ENCODE measurements at places on chromosomes 1 and 21.

DNA sequence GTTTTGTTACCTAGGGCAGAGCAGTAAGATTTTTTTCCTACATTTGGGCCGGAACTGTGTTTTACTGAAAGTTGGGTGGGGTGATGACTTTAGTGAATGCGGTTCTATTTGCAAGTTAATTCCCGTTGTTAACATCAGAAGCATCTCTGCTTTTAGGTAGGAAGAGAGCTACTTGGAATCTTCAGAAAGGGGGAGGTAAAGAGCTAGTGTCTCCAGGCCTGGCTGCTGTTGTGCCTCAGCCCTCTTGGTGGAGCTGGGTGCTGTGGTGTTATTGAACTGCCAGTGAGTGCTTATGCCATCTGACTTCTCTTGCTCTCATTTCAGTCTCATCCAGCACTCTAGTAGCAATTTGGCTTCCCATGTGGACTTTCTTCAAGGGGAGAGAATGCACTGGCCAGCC, 3.4 kb downstream of the KDM4A start:
- DNase-seq = no peak

DNA sequence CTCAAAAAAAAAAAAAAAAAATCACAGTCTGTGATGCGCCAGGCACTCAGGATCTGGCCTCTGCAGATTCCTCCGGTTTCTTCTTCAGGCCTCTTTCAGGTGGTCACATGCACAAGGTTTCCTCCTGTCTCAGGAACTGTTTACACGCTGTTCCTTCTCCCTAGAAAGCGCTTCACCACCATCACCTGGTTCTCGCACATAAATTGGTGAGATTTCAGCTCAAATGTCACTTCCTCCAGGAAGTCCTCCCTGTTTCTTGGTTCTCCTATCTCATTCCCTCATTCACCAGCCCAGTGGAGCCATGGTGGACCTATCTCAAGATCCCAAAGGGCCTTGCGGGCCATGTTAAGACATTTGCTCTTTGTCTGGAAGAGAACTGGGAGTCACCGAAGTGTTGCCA, 26.7 kb downstream of the HMGN2 start:
- DNase-seq = no peak

GRCh38 chr1:100051893-100052292, 80.8 kb downstream of the SASS6 start:
- no peak for DNase-seq

DNA sequence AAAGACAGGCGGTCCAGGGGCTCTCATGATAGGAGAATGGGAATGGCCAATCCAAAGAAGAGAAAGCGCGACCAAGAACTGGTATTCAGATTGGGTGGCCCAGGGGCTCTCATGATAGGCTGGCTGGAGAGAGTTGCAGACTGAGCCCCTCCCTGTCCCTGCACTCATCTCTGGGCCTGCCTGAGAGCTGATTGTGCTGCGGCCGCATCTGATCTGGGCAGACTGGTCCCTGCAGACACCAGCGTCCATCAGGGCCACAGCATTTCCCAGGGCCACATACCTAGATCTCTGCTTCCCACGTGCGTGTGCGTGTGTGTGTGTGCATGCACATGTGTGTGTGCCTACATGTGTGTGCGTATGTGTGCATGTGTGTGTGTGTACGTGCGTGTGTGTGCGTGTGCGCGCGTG, 30.4 kb upstream of the MAN1C1 start:
- no peak for DNase-seq

DNA sequence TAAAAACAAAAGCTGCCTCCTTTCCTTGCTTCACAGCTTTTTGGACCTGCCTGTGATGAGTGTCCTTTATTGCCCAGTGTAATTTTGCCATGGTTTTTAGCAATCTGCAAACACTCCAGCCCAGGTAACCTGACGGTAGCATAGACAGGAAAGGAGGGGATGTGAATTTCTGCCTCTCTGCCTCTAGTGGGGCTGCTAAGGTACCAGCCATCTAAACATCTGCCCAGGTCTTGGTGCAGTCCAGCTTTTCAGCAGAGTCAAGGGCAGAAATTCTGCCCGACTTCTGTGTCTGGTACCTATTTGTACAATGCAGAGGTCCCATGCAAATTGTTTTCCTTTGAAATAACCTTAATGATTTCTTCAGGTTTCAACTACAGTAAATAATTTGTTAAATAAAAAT, 371.4 kb downstream of the KIF26B start:
- no peak for DNase-seq

DNA sequence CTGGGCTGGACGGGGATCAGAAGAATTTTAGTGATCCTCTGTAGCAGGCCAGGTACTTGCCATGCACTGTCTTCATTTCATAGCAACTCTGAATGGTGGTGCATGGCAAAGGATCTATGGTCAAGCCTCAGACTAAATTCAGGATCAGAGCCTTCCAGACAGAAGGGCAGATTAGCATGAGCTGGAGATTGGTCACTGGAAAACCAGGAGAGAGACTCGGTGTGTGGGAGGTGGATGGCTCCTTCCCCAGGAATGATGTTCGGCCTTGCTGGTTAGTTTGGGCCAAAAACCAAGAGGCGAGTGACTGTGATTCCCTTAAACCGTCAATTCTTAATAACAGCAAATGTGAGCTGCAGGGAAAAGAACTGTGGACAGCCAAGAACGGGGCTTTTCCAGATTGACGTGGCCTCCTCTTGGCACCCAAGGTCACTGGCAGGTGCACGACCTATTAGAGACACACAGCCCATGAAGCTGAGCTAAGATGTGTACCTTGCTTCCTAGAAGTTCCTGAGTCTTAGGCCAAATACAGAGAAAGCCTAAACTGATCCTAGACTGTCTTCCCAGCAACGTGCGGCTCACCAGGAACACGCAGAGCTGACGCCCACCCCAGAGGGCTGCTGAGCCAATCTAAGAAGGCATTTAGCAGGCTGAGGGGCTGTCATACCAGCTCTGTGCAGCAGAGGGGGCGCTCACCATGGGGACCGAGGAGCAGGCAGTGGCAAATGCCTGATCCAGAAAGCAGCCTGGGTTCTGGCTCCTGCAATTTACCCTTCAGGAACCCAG, 18.5 kb downstream of the ALDH4A1 start:
- no peak for DNase-seq

- no peak for DNase-seq
Observed at GRCh38 chr1:230086151-230086550, 19.1 kb downstream of the GALNT2 start.

- DNase-seq = no peak
Observed at GRCh38 chr1:93000291-93000690, 39.0 kb upstream of the DIPK1A start.

DNA sequence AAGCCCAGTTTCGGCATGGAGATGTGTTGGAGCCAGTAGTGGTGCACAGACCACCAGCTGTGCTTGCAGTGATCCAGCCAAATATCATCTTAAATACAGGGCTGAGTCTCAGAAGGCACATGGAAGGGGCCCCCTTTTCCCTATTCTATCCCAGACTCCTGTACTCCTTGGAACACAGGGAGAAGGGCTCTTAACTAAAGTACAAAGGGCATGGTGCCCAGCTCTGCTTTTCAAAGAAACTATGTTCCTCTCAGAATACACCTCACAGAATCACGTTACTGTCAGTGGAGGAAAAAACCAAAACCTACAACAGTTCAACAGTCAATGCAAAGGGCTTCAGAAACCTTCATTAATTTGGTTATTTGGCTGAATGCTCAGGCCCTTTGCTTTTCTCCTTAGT, 180.6 kb upstream of the C1orf105 start:
- no peak for DNase-seq

GRCh38 chr1:107152395-107152794, 11.6 kb downstream of the NTNG1 start:
- no peak for DNase-seq

GRCh38 chr1:59485949-59486348, 189.1 kb downstream of the FGGY start:
- no peak for DNase-seq

DNA sequence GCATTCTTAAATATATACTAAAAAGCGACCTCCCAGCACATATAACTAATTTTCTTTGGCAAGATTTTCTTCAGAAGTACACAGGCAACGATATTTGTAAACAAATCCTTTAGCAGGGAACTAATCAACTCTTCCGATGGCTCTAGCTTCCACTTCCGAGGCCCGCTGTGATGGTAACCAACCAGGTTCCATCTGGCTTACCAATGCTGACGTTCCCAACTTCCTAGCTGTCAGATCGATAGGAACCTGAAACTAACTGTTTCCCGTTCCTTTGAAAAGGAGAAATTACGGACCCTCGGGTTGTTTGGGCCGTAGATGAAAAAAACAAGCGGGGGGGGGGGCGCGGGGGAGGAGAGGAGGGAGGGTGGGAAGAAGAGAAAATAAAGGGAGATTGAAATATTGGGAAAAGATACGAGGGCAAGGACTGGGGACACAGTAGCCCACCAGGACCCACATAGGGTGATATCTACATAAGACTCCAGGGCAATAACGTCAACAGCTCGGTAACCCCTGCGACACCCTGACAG, 513 bp downstream of the GTF2B start:
- DNase-seq = no peak

GRCh38 chr1:156368157-156368658, 803 bp upstream of the RHBG start:
- no peak for DNase-seq

GRCh38 chr21:37072988-37073416, at the start of the genes PIGP and TTC3:
Gene PIGP (minus strand): TSS chr21:37073071. CDS start chr21:37072515, 556 bp downstream.
Gene TTC3 (plus strand): TSS chr21:37073254. CDS start chr21:37087258, 14,004 bp downstream.
- DNase-seq = peak; percentile 33

DNA sequence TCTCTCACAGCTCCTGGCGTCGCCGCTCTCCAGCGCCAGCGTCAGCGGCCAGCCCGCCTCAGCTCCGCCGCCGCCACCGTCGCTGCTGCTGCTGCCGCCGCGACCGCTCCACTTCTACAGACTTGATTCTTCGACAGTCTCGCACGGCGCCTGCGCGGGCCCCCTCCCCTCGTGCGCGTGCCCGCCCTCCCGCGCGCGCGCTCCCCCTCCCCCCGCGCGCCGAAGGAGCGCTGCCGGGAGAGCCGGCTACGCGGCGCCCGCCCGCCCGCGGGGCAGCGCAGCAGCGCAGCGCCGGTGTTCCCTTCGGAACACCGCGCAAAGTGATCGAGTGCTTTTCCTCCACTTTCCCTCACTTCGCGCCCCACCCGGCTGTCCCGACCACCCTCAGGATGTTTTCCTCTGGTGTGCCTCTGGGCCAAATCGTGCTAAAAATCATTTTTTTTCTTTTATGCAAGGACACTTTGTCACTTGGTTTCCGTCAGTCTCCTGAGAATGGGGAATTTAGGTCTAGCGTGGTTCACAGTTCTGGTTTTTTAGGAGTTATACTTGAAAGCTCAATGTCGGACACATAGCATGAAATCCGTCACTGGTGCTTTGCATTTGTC, at the start of gene IRF2BP2:
Gene IRF2BP2 (minus strand): TSS at position 118 of the 605 bp plus-strand sequence. CDS start 684 bp downstream, outside the sequence.
- peak; percentile 74 for DNase-seq

All from NCI-H2081 treated with DMSO at 0.1 percent for 48 hours (cell line).